ENCODE measurements at places on chromosomes 1 and 21.

GRCh38 chr1:182756423-182756822 lies 33.1 kb upstream of the NPL start:
- no peak for DNase-seq

DNA sequence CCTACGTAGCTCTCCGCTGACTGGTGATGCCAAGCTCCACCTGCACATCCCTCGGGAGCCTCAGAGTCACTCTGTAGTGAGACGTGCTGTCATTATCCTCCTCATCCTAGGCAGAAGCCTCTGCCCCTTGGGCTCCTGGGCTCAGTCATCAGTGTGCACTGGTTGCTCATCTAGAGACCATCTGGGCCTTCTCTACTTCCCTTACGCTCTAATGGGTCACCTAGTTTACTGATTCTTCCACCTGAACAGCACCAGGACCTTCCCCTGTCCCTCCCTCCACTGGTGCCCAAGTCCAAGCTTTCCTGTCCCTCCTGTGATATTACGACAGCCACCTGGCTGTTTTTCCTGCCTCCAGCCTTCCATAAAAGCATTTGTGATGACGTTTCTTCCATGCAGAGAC lies 136.1 kb upstream of the ERRFI1 start:
- DNase-seq = no peak

- DNase-seq = no peak
Measured at GRCh38 chr1:7290971-7291970, 479.8 kb upstream of the VAMP3 start.

- DNase-seq = no peak
Measured at GRCh38 chr1:162072740-162073139, 3.2 kb downstream of the NOS1AP start.

GRCh38 chr21:45074818-45075595 lies 627 bp downstream of the ADARB1 start:
- DNase-seq = peak; percentile 48

- DNase-seq = no peak
Measured at GRCh38 chr1:114648503-114648902, 21.3 kb downstream of the DENND2C start.

GRCh38 chr1:101050869-101051268 lies 25.3 kb upstream of the DPH5 start:
- no peak for DNase-seq

- DNase-seq = no peak
Measured at GRCh38 chr1:60832367-60832766, 250.0 kb upstream of the NFIA start.

GRCh38 chr1:41516168-41517061 lies 31.9 kb upstream of the EDN2 start:
- DNase-seq = peak; percentile 87

- DNase-seq = no peak
Measured at GRCh38 chr1:167601442-167602383, 28.3 kb upstream of the RCSD1 start.

DNA sequence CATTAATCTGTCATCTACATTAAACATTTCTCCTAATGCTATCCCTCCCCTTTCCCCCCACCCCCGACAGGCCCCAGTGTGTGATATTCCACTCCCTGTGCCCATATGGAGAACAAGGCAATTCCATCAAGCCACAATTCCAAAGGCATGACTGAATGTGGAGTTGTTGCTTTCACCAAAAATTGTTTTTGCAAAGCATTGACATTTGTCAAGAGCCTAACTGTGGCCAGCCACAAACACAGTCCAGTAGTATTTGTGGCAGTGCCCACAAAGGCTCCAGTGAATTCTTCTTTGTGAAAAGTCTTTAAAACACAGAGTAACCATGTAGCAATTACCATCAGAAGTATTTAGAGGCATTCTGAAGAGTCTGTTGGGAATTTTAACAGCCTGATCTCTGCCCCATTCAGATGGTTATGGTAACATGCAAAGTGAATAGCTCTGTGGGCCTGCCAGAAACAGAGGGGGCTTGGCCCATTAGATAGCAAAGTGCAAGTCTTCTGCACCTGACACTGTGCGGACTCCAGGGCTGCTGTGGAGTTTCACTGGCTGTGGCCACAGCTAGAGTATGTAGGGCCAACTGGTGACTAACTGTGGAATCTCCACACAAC lies 11.6 kb upstream of the LRRC53 start:
- DNase-seq = no peak

DNA sequence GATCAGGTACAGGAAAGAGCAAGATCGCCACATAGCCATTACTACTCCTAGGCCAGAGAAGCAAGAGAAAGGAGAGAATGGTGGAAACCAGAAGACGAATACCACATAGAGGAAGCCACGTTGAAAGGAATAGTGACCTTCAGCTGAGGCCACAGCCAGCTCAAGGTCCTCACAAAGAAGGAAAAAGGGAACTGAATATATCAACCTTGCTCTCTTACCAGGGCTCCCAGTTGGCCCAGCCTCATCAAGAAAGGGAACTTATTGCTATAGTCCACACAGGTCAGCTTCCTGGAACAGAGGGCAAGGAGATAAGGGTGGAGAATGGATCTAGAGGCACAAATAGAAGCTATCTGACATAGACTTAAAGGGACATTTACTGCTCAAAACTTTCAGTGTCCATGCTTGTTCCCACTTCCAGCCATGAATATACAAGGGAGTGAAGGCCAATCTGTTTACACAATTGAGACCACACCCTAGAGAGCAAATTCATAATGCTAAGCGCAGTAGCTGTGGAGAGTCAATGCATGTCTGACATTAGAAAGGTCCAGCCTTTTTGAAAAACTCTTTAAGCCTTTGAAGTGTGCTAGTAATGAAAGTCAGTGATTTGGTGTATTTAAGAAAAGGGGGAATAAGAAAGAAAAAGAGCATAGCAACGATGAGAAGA lies 120.7 kb upstream of the ZC3H11B start:
- DNase-seq = no peak

DNA sequence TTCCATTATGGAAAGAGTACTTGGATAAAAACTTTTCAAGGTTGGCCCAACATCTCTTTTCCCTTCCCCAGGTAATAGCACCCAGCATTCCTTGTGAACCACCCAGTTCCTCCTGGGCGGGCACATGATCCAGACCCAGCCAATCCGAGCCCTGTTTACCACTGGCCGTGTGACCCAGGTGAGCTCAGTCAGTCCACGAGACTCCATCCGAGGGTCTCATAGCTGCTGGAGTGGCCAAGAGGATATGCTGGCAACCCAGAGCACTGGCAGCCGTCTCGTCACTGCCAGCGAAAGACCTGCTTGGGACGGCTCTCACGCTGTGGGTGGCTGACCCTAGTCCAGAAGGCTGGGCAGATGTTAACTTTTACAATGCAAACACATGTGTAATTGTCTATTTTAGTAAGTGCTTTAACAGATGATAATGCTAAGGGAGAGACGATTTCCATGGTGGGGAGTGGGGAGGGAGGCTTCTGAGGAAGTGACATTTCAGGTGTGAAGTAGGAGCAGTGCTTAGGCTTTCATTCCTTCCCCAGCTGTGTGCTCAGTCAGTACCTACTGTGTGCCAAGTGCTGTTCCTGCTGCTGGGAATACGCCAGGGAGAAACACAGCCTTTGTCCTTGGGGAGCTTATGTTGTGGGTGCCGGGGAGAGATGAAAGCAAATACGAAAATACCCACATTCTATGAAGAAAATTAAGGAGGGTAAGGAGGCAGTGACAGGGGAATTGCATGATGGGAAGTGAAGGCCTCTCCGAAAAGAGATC lies 24.5 kb downstream of the PARK7 start:
- no peak for DNase-seq

- no peak for DNase-seq
Measured at GRCh38 chr1:224632381-224632871, 16.3 kb downstream of the CNIH3 start.

DNA sequence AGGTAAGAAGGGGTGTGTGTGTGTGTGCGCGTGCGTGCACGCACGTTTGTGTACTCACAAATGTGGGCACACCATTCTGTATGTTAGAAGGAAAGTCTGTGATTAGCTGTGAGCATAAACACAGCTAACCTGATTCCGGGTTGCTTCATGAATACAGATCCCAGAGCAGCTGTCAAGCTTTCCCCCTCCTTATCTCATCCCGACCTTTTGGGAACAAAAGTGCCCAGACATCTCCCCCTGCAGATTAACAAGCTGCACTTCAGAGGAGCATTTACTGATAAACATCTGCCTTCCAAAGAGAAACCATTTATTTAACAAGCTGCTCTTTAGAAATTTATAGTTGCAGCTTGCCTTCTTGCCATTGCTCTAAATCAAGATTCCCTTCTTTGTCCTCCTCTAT lies 97.0 kb downstream of the MT1HL1 start:
- DNase-seq = no peak

- no peak for DNase-seq
Measured at GRCh38 chr1:156627313-156627880, 8.2 kb downstream of the HAPLN2 start.

DNA sequence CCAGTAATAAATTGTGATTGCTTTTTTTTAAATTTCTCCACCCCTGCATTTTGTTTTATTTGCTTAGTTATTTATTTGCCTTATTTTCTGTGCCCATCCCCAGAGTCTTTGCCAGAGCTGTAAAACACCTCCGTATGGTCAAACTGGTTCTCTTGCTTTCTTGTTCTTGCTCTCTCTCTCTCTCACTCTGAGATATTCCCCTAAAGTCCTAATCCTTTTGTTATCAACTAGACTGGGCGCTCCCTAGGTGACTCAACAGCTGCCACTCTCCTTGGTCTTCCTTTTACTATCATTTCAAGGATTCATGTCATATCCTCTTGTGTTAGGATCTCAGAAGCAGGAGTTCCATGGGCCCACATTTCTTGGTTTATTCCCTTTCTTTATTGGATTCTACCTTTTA lies 160.0 kb downstream of the PRDM2 start:
- peak; percentile 9 for DNase-seq

DNA sequence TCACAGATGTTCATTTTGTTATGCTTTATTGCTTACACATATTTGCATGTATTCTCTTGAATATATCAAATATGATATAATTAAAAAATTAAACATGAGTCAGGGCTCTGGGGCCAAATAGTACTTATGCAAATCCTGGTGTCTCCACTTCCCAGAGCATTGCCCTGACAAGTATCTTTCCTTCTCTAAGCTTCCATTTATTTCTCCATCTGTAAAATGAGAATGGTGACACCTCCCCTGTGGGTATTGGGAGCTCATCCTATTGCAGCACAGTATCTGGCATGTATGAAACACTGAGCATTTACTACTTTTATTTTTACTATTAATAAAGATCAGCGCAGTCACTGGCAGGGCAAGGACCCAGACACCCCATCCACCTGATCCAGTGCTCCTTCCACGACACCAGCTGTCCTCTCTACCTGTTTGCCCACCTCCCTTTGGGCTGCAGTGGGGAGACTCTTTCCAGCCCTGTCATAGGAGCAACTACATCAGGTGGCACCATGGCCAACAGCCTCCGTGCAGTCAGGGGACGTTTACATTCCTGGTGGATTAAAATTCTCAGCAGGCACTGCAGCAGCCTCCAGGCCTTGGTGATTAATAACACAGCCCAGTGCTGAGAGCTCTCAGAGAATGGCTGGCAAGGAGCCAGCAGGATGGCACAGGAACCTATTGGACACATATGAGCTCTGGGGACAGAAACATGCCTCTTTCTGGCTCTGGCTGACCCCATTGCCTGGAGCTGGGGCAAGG lies 113.0 kb downstream of the DMRTB1 start:
- DNase-seq = peak; percentile 72

DNA sequence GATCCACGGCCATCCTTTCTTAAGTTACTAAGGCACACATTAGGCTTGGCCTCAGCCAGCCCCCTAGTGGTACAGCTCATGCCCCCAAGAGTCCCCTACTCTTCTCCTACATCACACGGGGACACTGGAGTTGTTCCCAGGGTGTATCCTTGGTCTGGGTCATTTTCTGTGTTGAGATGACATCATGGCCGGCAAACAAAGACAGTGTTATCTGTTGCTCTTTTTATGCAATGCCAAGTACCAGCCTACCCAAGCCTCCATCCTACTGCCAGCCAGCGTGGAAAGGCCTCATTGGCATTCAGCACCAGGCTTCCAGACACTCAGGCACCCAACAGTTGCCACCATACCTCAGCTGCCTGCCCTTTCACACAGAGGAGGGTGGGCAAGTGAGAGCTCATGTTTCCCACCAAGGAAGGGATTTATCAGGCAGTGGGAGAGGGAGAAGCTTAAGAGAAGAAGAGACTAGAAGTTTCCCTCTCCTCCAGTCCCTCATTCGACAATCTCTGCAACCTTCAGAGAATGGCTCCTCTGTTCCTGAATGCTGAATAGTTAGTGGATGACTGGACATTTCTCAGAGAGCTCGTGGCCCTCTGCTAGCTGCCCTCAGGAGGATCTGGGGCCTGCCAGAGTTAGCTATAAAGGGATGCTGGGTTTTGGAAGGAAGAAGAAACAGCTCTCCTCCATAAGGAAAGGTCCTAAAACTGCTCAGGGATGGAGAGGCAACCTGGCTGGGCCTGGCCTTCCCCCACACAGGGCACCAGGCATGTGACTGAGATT lies 17.7 kb downstream of the CBR1 start:
- DNase-seq = no peak

DNA sequence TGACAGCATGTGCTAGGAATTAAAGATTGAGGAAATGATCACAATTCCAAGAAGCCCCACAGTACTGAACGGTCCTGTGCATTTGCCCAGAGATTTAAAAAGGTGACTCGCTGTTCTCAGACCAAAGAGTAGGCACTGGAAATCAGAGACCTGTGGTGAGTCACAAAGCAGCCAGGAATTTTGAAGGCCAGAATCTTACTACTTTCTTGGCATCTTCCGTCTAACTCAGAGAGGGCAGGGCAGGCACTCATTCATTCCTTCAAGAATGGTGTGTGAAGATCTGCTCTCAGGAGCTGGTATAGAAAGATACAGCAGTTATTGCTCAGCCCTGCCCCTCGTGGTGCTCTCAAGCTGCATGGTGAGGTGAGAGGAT lies 57.9 kb downstream of the BRINP2 start:
- DNase-seq = peak; percentile 20

GRCh38 chr1:81340239-81340638 lies 460.5 kb upstream of the ADGRL2 start:
- no peak for DNase-seq

- DNase-seq = no peak
Measured at GRCh38 chr1:146021622-146022402, at the start of gene HJV. TSS of gene HJV (minus strand) at chr1:146021735. CDS start at chr1:146020231, 1,504 bp downstream.

- DNase-seq = no peak
Measured at GRCh38 chr1:34066166-34066565, 98.9 kb downstream of the CSMD2 start.

- DNase-seq = peak; percentile 87
Measured at GRCh38 chr21:33801424-33802405, 113.9 kb downstream of the ATP5PO start.

GRCh38 chr1:231518485-231519034 lies 9.9 kb upstream of the TSNAX start:
- no peak for DNase-seq

GRCh38 chr1:18803151-18803791 lies 56.2 kb downstream of the TAS1R2 start:
- DNase-seq = no peak

GRCh38 chr1:167808104-167808503 lies 86.3 kb downstream of the MPZL1 start:
- no peak for DNase-seq

DNA sequence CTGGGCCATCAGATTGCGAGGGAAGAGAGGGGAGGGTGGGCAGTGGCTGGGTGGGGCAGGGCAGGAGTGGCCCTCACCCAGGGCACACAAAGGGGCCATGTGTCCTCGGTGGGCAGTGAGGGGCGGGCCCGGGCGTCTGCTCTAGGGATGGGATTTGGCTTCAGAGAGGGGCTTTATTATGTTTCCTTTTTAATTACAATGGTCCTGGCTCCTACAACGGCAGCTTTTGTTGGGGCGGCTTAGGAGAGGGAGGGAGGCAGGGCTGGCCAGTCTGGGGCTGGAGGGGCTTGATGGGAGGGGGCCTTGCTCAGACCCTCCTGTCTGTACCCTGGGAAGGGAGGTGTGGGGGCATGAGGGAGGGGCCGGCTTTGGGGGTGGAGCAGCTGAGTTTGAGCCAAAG lies 102.8 kb upstream of the WNT4 start:
- no peak for DNase-seq
